8988T (cell line): ENCODE measurements at places on chromosomes 16 and 17.

- no peak for DNase-seq
Measured at GRCh38 chr17:54180950-54181349, 358.2 kb downstream of the KIF2B start.

DNA sequence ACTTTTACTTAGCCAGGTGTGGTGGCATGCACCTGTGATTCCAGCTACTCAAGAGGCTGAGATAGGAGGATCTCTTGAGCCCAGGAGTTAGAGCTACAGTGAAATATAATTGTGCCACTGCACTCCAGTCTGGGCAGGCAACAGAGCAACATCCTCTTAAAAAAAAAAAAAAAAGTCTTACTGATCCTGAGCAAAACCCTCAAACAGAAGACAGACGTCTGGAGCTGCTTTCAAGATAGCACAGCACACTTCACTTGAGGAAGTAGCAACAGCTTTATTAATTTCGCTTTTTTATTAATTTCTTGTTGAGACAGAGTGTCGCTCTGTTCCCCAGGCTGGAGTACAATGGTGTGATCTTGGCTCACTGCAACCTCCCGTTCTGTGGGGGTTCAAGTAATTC lies 10.2 kb upstream of the GGA2 start:
- no peak for DNase-seq

DNA sequence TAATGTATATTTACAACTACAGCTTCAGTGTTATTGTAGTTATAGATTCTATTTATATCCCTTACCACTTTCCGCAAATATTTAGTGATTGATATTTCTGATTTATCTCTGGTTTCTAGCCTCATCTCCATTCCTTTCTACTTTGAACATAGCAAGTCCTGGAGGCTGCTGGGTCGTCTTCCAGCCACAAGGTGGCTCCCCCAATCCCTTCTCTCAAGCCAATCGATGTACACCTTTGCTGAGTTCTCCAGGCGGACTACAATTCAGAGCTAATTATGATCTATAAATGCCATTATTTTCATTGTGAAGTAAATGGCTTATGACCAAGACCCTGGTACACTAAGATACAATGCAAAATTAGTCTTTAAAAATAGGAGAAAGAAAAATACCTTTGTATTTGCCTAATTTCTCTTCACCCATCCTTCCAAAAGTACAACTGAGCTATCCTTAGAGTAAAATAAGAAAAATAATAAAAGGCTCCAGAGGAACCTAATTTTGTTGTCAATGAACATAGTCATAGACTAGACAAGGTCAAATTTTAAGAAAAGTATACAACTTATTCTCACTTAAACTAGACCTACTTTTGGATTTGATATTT lies 122.1 kb downstream of the SKAP1 start:
- DNase-seq, result no peak

GRCh38 chr16:28277537-28278388 lies 14.6 kb upstream of the SBK1 start:
- peak; percentile 59 for DNase-seq

GRCh38 chr17:20993863-20994778 lies 48.7 kb downstream of the USP22 start:
- DNase-seq, result no peak

DNA sequence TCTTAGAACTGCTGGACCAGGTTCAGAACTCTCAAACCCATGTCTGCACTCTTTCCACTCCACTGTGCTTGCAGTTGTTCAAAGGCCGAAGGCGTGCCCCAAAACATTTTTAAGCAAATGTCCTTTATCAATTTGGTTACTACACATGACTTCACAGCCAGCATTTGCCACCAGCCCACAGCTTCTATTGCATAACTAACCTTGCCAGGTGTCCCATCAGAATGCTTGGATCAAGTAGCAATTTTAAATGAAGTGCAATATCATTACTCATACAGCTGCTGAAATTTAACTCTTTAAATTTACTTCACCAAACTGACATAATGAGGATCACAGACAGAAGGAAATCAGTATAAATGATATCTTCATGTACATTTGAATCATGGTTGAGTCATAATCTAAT lies 29.8 kb upstream of the HS3ST3A1 start:
- no peak for DNase-seq

DNA sequence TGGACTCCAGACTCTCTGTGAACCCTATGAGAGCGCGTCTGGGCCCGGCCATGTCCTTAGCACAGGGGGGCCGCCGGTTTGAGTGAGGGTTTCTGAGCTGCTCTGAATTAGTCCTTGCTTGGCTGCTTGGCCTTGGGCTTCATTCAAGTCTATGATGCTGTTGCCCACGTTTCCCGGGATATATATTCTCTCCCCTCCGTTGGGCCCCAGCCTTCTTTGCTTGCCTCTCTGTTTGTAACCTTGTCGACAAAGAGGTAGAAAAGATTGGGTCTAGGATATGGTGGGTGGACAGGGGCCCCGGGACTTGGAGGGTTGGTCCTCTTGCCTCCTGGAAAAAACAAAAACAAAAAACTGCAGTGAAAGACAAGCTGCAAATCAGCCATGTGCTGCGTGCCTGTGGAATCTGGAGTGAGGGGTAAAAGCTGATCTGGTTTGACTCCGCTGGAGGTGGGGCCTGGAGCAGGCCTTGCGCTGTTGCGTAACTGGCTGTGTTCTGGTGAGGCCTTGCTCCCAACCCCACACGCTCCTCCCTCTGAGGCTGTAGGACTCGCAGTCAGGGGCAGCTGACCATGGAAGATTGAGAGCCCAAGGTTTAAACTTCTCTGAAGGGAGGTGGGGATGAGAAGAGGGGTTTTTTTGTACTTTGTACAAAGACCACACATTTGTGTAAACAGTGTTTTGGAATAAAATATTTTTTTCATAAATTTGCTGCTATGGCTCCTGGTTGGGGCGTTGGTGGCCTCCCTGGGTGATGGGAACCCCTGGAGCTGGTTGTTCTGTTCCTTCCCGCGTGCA lies 23.1 kb downstream of the STAT5A start:
- no peak for DNase-seq

GRCh38 chr17:50931144-50931908 lies 65.2 kb upstream of the TOB1 start:
- no peak for DNase-seq

DNA sequence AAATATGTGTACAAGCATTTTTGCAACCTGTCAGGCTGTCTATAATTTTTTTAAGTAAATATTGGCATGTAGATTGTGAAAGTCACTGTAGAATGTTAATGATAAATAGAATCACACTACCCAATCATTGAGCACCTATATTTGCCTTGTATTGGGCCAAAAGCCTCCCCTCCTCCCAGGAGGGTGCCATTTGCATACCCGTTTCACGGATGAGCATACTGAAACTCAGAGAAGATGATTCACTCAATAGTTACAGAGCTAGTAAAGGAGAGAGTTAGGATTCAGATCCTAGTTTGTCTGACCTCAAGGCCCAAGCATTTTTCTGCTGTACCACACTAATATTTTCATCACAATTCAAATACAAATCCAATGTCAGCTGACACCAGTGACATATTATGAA lies 299.7 kb upstream of the CDH11 start:
- no peak for DNase-seq

GRCh38 chr16:4486126-4486893 lies 10.1 kb downstream of the HMOX2 start:
- no peak for DNase-seq

DNA sequence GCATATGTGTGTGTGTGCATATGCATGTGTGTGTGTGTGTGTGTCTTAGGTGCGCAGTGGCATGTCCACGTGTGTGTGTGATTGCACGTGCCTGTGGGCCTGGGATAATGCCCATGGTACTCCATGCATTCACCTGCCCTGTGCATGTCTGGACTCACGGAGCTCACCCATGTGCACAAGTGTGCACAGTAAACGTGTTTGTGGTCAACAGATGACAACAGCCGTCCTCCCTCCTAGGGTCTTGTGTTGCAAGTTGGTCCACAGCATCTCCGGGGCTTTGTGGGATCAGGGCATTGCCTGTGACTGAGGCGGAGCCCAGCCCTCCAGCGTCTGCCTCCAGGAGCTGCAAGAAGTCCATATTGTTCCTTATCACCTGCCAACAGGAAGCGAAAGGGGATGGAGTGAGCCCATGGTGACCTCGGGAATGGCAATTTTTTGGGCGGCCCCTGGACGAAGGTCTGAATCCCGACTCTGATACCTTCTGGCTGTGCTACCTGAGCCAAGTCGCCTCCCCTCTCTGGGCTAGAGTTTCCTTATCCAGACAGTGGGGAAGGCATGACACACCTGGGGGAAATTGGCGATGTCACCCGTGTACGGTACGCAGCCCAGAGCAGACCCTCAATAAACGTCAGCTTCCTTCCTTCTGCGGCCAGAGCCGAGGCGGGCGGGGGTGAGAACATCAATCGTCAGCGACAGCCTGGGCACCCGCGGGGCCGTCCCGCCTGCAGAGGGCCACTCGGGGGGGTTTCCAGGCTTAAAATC lies 47.6 kb downstream of the IL21R start:
- no peak for DNase-seq

DNA sequence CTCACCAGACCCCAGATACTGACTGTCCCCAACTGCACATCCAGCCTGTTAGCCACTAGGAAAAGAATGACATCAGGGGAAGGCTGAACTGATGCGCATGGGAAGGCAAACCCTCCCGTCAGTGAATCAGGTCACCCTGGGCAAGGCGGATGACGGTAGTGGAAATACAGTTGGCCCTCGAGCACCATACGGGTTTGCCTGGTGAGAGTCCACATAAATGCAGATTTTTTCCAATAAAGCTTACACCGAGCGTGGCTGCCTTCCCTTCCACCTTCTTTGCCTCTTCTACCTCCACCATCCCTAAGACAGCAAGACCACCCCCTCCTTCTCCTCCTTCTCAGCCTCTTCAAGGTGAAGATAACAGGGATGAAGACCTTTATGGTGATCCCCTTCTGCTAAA lies 236.1 kb upstream of the TNRC6C start:
- no peak for DNase-seq

- no peak for DNase-seq
Measured at GRCh38 chr17:50763716-50764475, 3.4 kb downstream of the ANKRD40CL start.

- no peak for DNase-seq
Measured at GRCh38 chr16:57245472-57246113, 534 bp downstream of the ARL2BP start.
